Activated CD8-positive, alpha-beta memory T cell treated with anti-CD3 and anti-CD28 coated beads, Interleukin-2, amount 10 ng/mL, durations not matched to agents 7 days and 5 days (primary cell): ENCODE measurements at places on chromosomes 11 and 22.

- no peak for DNase-seq
These were observed 179.6 kb upstream of the PDGFD start for GRCh38 chr11:104343578-104343977.

GRCh38 chr11:100612766-100613165 lies 74.3 kb upstream of the ARHGAP42 start:
- DNase-seq: no peak

DNA sequence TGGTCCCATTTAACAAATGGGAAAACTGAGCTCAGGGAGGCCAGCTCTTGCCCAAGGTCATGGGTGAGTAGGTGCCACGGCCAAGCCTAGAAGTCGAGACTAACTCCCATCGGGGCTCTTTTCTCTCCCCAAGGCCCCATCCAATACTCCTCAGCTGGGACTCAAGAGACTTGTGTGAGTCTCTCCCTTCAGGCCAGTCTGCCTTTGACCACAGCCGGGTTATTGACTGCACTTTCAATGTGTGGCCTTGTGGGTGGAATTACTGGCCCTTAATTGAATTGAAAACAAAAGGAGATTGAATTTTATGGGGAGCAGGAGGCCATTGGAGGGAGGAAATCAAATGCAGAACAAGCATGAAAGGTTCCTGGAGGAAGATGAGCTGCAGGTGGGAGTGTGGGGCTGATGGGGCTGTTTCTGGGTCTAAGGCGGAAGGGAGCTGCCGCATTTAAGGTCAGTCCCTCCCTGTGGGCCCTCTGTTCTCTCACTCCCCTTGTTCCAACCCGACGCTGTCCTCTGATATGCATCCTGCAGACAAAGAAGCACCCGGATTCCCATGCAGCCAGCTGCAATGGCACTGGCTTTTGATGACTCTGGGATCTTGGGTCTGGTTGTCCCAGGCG lies 552.8 kb downstream of the MIAT start:
- no peak for DNase-seq

DNA sequence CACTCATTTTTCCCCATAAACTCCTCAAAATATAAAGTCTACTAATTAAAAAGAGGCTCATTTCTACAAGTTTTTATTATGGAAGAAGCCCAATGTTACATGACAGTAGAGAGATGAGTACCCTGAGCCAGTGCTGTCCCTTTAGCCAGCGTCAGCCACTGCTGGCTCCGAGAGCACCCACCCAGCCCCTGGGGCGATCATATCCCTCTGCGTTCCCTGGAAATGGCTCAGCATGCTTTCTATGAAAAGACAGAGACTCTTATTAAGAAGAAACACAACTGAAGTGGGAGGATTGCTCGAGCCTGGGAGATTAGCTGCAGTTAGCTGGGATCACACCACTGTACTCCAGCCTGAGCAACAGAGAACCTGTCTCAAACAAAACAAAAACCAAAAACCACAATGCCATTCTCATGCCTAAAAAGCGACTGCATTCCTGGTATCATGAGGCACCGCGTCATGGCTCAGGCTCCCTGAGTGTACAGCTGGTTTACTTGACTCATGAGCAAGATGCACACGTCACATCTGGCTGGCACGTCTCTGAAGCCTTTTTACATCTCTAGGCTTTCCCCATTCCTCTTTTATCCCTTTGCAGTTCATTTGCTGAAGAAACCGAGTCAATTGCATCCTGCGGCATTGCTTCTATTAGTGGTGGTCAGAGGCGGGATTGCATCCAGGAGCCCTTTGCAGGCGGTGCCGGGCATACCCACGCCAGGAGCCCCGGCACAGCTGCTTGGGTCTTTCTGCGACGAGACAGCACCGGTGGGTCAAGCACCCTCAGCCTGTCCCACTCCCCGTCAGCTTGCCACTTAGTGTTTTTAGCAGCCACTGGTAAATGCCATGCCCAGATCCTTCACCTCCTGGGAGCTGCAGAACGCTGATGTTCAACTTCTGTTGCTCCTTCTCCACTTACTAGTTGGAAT lies 119.9 kb downstream of the CTTN start:
- DNase-seq: no peak

DNA sequence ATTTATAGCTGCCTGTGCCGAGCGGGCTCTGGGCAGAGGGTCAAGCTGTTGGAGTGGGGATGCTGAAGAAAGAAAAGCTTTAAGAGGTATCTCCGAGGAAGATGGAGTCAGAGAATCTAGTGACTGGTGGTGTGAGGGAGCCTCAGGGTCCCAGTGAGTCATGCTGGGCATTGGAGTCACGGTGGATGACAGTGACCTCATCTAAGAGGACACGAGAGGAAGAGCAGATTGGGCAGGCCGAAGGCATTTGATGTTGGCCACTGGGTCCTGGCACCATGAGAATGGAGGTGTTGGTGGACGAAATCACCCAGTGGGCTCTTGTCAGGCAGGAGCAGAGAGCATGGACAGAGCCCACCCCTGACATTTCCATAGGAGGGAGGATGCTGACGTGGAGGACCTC lies 68.4 kb downstream of the TBC1D22A start:
- no peak for DNase-seq
